Stimulated activated CD4-positive, alpha-beta T cell treated with anti-CD3 and anti-CD28 coated beads, Interleukin-1b, Interleukin-23, amount 100 ng/mL, for 24 hours (primary cell): ENCODE measurements at places on chromosomes 5 and 9.

- DNase-seq: no peak
Observed at GRCh38 chr9:136590821-136591752, 45.2 kb upstream of the NOTCH1 start.

- no peak for DNase-seq
Observed at GRCh38 chr5:136814619-136815378, 449.5 kb upstream of the TRPC7 start.

GRCh38 chr5:110099572-110099971, 409.8 kb downstream of the MAN2A1 start:
- no peak for DNase-seq

- no peak for DNase-seq
Observed at GRCh38 chr9:36149197-36149596, 12.7 kb downstream of the GLIPR2 start.

DNA sequence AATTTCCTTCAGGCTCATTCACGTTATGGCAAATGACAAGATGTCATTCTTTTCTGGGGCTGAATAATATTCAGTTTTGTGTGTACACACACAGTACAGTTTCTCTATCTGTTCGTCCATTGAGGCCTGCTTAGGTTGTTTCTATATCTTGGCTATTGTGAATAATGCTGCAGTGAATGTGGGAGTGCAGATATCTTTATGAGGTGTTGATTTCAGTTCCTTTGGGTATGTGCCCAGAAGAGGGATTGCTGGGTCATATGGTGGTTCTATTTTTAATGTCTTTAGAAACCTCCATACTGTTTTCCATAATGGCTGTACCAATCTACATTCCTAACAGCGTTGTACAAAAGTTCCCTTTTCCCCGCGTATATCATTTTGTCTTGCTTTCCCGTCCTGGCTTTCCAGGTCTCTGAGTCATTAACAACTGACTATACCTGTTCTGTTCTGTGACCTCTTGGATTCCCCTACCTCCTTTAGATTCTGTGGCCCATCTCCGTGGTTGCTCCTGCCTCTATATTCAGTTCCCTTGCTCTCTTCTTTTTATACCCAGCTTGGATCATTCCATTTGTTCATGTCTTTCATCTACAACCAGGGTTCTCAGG, 6.8 kb downstream of the SNX30 start:
- DNase-seq: no peak

DNA sequence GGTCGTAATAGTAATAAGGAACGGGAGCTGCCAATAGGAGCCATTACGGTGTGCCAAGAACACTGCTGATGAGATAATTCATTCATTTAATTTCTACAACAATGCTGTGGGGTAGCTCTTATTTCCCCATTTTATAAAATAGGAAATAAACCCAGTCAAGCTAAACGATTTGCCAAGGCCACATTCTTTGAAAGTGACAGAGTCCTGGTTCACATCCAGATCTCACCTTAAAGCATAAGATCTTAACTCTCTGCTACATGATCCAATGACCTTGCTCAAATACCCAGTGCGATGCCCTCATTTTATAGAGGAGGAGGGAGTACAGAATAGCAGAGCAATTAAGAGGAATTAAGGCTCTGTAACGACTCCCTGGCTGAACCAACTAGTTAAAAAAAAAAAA, 5.0 kb downstream of the PDE6A start:
- no peak for DNase-seq

- DNase-seq: no peak
Observed at GRCh38 chr5:50958852-50959457, 292.5 kb downstream of the PARP8 start.

- no peak for DNase-seq
Observed at GRCh38 chr5:146003852-146004251, 67.5 kb downstream of the SH3RF2 start.

DNA sequence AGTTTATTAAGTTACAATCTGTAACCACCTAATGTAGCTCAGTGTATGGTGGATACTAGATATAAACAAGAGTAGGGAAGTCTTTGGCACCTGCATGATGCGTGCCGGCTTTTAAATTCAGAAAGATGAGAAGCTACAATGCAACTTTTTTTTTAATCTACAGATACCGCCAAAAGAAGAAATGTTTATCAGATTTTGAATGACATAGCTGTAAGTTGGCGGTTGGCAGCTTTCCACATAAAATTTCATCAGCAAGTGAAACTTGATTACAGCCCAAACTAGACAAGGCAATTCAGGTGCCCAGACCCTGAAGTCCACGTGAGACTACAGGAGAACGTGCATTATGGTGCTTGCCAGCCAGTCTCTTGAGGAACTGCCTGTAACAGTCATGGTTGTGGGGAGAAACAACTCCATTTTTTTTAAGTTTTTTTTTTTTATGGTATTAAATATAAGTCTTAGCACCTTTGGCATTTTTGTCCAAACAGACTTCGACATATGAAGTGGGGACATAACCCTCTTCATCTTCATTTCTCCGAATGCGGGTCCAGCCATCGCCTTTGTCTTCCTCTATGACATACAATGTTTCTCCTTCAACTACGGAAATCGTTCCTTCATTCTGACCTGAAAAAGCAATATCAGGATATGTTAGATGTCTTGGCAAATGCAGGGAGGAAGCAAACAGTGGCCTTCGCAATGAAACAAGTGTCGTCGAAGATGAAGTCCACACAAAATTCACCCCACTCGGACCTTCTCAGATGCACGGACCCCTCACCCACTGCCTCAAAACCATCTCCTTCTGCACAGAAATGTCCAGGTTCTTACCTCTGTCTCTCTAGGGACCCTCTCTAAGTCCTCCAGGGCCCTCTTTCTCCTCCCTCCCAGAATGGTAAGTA, 60.4 kb downstream of the USP20 start:
- no peak for DNase-seq

DNA sequence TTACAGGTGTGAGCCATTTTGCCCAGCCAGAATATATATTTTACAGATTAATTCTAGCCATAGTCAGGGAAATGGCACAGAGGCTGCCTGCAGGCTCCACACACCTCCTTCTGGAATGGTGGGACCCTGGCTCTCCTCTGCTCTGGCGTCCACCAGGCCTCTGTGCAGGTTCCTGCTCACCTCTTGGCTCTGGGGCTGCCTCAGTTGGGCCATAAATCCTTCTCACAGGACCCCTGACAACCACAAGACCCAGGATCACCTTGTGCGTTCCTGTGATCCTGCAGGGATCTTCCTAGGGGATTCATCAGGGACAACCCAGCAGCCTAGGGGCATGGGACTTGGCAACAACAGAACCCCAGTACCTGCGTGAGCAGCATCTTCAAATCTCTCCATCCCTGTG, 93.0 kb upstream of the FSTL4 start:
- no peak for DNase-seq

DNA sequence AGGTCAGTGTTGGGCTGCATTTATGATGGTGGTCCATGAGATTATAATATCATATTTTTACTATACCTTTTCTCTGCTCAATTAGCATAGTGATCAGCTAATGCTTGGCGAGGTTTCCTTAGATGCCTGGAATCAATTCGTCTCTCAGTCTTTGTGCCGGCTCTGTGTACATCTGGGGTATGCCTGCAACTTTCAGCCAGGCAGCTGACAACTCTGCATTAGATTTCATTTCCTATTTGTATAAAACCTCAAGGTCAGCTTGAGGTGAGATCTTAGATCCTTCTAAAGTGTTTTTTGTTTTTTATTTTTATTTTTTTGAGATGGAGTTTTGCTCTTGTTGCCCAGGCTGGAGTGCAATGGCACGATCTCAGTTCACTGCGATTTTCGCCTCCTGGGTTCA, 86.8 kb downstream of the MELK start:
- DNase-seq: no peak

- DNase-seq: no peak
Observed at GRCh38 chr5:139272471-139273321, 20.8 kb upstream of the MATR3 start.

DNA sequence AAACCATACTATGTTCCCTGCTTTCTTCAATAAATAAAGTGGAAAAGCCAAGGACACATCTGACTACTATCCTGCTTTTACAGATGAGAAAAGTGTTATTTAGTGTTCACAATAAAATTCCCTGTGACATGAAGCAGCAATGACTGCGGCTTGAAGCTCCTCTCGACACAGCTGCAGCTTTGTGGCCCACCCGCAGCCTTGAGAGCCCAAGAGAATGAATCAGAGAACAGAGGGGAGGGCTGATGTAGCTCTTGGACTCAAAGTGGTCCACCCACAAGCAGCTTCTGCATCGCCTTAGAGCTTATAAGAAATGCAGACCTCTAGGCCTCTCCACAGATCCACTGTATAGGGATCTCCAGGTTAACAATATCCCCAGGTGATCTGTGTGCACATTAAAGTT, 181.3 kb upstream of the GNA14 start:
- no peak for DNase-seq

GRCh38 chr5:52734557-52734956, 53.2 kb upstream of the ITGA1 start:
- DNase-seq: no peak

GRCh38 chr5:41369799-41370198, 140.6 kb downstream of the PLCXD3 start:
- no peak for DNase-seq

DNA sequence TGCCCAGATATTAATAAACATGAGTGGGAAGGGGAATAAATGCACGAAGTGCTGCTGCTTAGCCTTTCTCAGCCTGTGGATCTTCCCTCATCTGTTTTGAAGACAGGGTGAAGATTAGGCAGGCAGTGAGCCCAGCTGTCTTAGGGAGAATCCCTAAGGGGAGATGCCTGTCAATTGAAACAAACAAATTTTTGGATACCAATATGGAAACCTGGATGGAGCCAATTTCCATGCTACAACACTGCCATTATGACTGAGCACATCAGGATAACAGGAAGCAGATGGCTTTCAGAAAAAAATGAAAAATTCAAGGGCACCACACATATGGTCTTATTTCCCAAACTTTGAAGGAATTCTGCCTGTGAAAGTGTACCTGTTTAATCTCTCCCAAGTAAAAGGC, 80.3 kb downstream of the HMHB1 start:
- DNase-seq: no peak

DNA sequence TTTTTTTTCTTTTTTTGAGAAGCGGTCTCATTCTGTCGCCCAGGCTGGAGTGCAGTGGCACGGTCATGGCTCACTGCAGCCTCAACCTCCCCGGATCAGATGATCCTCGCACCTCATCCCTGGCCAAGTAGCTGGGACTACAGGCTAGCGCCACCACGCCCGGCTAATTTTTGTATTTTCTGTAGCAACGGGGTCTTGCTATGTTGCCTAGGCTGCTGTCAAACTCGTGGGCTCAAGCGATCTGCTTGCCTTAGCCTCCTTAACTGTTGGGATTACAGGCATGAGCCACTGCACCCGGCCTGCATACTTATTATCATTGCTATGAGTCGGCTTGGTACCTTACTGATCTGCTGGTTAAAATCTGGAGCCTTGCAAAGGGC, 790 bp upstream of the IARS1 start:
- no peak for DNase-seq

DNA sequence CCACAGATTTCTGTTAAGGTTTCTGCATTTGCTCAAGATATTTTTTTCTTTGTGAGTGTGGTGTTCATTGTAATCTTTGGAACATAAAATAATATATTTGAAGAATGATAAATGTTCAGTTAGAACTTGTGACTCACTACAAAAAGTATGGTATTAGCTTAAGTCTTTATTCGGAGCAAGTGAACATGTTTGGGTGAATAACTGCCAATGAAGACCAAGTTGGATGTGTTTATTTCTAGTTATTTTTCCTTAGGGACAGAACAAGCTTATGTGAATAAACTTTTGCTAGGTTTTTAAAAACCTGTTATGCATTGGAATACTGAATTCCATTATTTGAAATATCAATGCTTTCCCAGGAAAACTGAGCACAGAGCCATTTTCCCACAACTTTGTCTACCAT, 418.6 kb downstream of the SLCO4C1 start:
- no peak for DNase-seq

- DNase-seq: no peak
Observed at GRCh38 chr5:174093123-174093522, 47.6 kb downstream of the NSG2 start.

GRCh38 chr5:83179966-83180365, 102.6 kb downstream of the XRCC4 start:
- no peak for DNase-seq

DNA sequence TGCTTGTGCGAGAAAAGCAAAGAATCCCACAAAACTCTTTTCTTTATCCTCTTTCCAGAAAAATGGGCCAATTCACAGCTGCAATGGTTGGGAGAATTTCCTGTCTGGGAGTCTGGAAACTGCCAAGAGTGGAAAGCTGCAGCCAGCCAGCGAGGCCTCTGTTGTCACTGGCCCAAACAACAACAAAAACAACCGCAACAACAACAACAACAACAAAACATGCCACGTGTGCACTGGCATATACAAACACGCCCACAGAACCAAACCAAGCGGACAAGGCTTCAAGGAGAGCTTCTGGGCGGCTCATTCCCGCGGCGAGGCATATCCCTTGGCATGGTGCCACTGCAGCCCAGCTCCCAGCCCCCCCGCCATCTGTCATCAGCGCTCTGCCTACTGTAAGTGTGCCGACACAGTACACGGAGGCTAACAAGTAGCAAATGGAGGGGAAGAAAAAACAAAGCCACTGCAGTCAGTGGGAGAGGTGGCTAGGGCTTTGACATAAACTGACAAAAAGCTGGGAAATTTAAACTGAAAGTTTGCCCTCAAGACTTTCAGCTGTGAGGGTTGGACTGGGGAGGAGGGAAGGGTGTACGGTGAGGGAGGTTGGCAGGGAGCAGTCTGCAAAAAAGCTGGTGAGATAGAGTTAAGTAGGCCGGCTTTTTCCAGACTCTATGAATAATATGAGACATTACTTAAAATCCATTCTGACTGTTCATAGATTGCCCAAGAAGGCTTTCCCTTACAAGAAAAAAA, 165.0 kb upstream of the ZNF462 start:
- DNase-seq: no peak

- DNase-seq: no peak
Observed at GRCh38 chr5:963673-964531, 44.7 kb upstream of the NKD2 start.

GRCh38 chr5:174527916-174528540, 196.4 kb upstream of the MSX2 start:
- DNase-seq: no peak

GRCh38 chr5:43467100-43467499, 16.6 kb downstream of the TMEM267 start:
- no peak for DNase-seq

DNA sequence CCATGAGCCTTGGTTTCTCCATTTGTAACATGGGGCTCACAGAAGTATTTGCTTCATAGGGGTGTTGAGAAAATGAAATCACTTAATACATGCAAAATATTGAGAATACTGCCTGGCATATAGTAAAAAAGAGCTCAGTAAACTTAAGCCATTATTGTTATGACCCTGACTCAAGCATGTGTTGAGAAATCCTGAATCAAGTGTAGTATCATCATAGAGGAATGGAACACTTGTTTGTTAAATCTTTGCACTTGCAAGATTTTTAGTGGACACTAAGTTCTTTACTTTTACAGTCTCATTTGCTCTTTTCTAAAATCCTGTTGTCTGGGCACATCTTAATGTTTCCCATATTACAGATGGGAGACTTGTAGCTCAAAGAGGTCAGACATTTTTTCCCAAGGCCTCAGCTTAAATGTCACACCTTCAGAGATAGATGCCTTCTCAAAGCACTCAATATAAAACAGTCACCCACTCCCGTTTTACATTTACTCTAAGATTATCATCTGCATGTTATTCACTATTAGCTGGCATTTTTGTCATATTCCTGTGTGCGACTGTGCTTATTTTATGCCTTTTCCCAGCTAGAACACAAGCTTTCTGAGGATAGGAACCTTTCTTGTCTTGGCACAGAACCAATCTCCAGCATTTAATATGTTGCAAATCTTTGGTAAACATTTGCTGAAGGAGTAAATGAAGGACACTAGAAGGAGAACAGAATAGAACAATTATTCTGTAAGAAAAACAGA, 250.0 kb upstream of the TNC start:
- no peak for DNase-seq

- no peak for DNase-seq
Observed at GRCh38 chr5:159763562-159763961, 152.7 kb upstream of the ADRA1B start.
